Upper lobe of right lung (tissue), 1 donor: ENCODE measurements at places on chromosomes 11 and 22. TPM values are rescaled to one million over a fixed set of nuclear protein-coding genes. Genes with fewer than 3 reads are reported as not detected.

GRCh38 chr22:22085702-22086500 lies 103.3 kb upstream of the TOP3B start:
- no peaks in the 10 kb centered on the region for H3K36me3 ChIP-seq
- H3K4me1 ChIP-seq, result no peaks in the 10 kb centered on the region
- peaks cover 18% of the 10 kb centered on the region for H3K27me3 ChIP-seq

GRCh38 chr22:32354360-32355351 lies 3.0 kb upstream of the RFPL3 start:
- H3K4me1 ChIP-seq, result no peaks in the 10 kb centered on the region
- H3K27ac ChIP-seq, result peak overlapping the region; percentile 37
- H3K4me3 ChIP-seq, result peak overlapping the region; percentile 29

- no peak for DNase-seq
- H3K36me3 ChIP-seq, result no peaks in the 10 kb centered on the region
- peak overlapping the region; percentile 68 for H3K27ac ChIP-seq
- peaks cover 9% of the 10 kb centered on the region for H3K4me1 ChIP-seq
- peak overlapping the region; percentile 68 for H3K4me3 ChIP-seq
Observed at GRCh38 chr11:73597336-73597955, 466 bp downstream of the FAM168A start.

DNA sequence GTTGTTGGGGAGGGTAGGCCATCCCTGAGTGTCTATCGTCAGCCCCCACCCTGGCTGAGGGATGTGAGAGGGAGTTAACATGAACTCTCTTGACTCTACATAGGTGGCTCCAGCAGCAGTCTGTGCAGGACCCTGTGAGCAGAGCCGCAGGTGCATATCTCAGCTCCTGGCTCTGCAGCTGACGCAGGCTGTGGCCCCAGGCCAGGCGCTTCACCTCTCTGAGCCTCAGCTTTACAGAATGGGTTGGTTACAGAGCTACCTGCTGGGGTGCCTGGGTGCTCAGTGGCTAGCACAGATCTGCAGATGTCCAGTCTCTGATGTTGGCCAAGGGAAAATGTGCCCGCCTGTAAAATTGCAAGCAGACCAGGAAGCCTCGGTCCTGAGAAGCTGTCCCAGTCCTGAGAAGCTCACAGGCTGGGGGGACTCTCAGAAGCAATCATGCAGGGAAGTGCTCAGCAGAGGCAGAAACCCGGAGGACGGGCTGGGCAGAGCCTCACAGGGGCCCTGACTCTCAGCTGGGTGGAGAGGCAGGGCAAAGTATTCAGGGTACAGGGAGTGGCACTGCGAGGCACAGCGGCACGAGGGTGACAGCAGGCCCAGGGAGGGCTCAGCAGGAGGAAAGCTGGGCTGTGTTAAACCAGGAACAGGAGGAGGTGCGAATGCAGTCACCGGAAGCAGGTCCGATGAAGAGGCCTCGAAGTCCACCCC lies 15.9 kb upstream of the LRP5 start:
- no peak for DNase-seq
- no peaks in the 10 kb centered on the region for H3K36me3 ChIP-seq
- H3K4me3 ChIP-seq, result no peak overlapping the region
- H3K27me3 ChIP-seq, result no peaks in the 10 kb centered on the region
- no peak overlapping the region for H3K27ac ChIP-seq

DNA sequence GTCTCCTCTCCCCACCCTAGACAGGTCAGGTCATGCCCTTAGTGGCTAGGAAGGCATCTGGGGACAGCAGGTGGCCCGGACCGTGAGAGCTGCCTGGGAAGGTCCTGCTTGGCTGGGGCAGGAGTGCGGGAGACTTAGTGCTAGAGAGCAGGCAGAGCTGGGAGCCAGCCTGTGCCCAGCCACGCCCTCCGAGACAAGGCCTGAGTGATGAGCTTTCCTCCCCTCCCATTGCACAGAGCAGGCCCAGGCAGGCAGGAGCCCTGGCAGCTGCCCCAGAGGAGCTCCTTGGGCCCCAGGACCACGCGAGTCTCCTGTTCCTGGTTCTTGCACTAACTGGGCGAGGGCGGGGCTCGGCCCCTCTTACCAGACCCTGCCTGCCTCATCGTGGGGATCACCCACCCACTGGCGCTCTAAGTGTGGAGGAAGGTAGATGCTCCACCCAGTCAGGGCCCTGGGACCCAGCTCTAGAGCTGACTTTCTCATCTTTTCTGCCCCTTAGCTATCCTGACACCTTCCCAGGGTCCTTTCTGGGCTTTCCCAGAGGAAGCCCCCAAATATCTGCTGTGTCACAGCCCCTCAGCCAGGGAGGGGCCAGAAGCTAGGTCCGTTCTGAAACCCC lies 44.9 kb downstream of the MACROD1 start:
- no peak overlapping the region for H3K27ac ChIP-seq
- no peak for DNase-seq
- H3K4me3 ChIP-seq, result no peak overlapping the region
- H3K27me3 ChIP-seq, result no peaks in the 10 kb centered on the region
- H3K4me1 ChIP-seq, result no peaks in the 10 kb centered on the region

DNA sequence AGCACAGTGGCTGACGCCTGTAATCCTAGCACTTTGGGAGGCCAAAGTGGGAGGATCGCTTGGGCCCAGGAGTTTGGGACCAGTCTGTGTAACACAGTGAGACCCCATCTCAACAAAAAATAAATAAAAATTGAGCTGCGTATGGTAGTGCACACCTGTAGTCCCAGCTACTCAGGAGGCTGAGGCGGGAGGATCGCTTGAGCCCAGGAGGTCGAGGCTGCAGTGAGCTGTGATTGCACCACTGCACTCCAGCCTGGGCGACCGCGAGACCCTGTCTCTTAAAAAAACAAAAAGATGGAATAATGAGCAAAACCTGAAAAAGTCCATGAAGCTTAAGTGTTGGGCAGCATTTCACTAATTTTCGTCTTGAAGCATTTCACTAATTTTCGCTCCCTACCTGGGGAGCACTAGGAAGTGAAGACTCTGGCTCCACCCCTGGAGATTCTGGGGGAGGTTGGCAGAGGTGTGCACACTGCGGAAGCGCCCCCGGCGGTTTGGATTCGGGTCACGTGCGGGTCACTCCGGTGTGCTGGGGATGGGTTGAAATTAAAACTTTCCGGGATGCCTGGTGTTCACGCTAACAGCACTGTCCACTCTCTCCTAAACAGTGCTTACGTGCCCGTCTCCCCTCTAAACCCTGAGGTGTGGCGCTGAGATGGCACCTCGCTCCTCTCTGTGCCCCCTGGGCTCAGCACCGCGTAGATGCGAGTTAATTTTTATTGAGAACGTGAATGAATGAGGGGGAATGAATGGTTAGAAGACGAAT lies 906 bp upstream of the NAA40 start:
- peaks cover 7% of the 10 kb centered on the region for H3K4me1 ChIP-seq
- H3K36me3 ChIP-seq, result no peaks in the 10 kb centered on the region
- H3K4me3 ChIP-seq, result peak overlapping the region; percentile 66
- DNase-seq, result no peak
- H3K27me3 ChIP-seq, result no peaks in the 10 kb centered on the region

DNA sequence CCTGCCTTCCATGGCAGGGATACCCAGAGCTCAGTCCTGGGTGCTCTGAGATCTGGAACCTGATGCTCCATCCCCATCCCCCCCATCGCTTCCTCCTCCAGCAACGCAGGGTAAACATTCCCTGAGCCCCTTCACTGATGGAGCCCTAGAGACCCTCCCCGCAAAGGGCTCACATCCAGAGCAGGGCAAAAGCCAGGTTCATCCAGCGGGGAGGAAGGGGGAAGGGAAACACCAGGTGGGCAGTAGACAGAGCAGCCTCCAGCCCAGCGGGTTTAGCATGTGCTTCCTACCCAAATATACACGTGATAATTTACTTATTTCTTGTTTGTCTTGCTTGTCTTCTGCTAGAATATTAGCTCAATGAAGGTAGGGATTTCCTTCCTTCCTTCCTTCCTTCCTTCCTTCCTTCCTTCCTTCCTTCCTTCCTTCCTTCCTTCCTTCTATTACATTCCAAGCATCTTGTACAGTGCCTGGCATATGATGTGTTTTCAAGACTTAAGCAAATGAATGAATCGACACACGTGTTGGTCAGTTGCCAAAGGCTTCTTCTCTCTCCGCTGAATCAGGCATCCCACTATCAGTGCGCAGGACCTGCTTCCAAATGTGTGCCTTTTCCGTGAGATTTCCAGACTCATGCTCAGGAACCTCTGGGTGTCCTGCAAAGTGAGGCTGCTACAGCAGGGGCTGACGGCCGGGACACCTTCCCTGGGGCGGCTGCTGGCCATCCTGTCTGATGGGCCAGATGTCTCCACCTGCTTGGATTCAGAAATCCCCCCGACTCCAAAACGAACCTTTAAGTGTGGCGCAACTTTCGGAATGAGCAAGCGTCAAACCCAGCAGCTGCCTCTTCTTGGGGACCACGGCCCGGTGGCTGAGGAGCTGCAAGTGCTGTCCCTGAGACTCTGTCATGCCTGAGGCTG lies 955.1 kb downstream of the BRD1 start:
- no peaks in the 10 kb centered on the region for H3K36me3 ChIP-seq
- H3K27ac ChIP-seq, result no peak overlapping the region
- H3K4me1 ChIP-seq, result no peaks in the 10 kb centered on the region
- DNase-seq, result peak; percentile 47
- peaks cover 15% of the 10 kb centered on the region for H3K27me3 ChIP-seq

DNA sequence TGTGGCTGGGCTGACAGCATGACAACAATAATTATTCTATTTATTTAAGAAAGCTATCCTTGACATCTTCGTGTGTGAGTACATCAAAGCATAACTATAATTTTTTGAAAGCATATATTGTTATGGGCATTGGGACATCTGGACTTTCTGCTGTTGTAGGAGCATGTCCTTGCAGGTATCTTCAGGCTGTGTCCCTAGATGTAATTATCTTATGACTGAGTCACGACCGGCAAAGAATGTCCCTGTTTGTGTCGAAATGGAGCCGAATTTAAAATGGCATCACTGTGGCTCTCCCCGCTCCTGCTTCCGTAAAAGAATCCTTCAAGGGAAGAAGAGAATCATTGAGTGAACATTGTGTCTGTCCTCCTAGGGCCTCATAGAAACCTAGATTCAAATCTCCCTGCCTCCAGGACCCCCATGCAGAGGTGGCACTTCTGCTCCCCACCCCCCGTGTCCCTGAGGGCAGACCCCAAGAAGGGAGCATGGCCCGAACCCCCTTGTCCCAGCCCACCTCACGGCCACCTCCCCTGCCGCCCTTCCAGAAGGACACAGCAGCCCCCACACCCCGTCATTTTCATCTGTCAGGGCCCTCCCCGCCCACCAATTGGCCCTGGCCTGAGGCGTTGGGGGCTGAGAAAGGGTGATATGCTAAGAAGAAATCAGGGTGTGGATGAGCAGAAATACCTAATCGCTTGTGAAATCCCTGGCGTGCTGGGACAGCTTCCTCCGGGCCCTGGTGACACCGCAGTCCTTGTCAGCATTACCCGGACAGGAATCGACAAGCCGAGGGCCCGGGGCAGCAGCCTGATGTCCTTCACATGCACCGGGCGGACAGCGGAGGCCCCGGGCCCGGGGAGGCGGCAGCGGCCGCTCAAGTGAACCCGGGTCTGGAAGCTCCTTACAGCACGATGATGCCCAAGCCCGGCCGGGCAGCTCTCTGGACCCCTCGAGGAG lies 48.6 kb upstream of the SLC22A12 start:
- H3K27me3 ChIP-seq, result no peaks in the 10 kb centered on the region
- DNase-seq, result no peak
- H3K4me1 ChIP-seq, result no peaks in the 10 kb centered on the region
- H3K36me3 ChIP-seq, result no peaks in the 10 kb centered on the region
- H3K27ac ChIP-seq, result no peak overlapping the region

The CPT1A gene
- 76.4 TPM for total RNA-seq

The PDE2A gene
- 27.3 TPM for total RNA-seq

The BTG4 gene
- not detected for total RNA-seq

The MOGAT2 gene
- not detected for total RNA-seq

The HOATZ gene
- total RNA-seq, result not detected

The SYTL2 gene
- total RNA-seq, result 36.5 TPM

The SHISA8 gene
- total RNA-seq, result not detected

The ARHGAP20 gene
- total RNA-seq, result 6.6 TPM
